Hair follicle dermal papilla cell (primary cell): ENCODE measurements at places on chromosomes 5 and 9. TPM values are rescaled to one million over a fixed set of nuclear protein-coding genes. Genes with fewer than 3 reads are reported as not detected.

TNFSF15 gene
- total RNA-seq: 0.24 and 0.32 TPM in 2 replicates

SLCO6A1 gene
- total RNA-seq: not detected in 2 replicates

PCDHA1 gene
- total RNA-seq: under 0.01 TPM in 1 of 2 replicates, not detected in the other

ADRA1B gene
- total RNA-seq: 0.49 TPM in 2 replicates
